ENCODE measurements at places on chromosomes 1 and 21.

DNA sequence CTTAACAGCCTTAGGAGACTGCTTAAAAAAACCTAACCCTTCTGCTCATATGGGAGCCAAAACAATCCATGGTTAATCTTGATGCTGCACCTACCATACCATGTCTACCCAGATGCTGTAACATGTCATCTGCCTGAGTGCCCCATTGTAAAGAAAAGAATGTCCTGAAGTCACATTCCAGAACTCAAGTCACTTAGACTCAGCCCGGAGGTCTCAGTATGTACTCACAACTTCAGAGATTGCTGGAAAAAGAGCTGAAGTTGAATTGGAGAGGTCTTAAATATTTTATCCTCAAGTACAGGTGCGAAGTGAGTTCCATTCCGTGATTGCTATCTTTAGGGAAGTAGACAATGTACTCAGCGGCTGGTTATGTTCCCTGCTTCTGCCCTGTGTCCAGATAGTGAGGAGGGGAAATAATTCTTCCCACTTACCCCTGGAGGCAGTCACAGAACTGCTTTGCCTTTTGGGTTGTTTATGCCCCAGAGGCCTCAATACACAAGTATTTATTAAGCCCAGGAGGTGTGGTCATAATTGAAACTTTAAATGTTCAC is 57.5 kb upstream of the HOOK1 start:
- no peak for DNase-seq

DNA sequence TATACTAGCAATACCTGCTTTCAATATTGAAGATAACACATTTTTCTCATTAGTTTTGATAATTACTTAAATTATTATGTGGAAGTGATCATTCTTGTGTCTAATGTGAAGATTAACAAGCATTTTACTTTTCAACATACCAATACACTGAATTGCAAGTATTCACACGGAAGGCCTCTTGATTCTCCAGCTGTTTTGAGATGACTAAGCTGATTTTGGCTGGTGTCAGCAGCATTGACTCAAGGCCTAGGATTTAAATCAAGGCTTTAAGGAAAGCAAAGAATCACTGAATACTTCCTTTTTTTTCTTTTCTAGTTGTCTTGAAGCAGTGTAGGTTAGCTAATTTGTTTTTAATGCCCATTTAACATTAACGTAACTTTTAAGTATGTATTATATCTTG is 373.7 kb downstream of the SRGAP2C start:
- peak; percentile 76 for DNase-seq

DNA sequence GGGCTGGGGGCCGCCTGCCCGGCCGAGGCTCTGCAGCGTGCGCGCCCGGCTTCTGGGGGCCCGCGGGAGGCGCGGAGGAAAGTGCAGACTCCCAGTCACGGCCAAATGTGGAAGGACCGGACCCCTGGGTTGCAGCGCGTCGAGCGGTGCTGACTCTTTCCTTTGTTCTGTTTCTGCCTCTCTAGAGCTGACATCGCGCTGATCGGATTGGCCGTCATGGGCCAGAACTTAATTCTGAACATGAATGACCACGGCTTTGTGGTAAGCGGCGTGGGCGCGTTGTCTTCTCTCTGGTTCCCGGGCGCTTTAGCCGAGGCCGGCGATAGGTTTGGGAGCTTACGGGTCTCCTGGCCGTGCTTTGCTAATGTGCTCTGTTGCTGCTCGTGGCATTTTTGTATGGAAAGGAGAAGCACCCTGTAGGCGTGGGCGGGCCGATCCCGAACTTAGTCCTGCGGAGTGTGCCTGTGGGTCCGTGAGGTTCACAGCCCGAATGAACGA is 629 bp downstream of the PGD start:
- peak; percentile 40 for DNase-seq

- DNase-seq, result peak; percentile 6
Measured at GRCh38 chr1:204232526-204232925, 18.7 kb upstream of the GOLT1A start.

DNA sequence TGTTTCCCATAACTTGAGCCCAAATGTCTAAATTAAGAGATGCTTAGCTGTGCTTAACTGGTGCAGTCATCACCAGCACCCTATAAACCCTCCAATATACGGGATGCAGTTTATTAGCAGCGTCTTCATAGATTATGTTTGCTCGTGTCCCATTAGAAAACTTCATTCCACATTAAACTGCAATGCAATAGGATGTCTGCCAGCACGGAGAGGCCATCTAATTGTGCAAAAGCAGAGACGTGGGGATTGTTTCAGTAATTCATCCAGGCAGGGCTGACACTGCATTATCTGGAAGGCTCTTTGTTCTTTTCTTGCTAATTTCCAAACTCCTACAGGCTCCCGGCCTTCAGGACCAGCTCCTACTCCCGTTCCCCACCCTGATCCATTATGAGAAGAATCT is 89.5 kb downstream of the CSMD2 start:
- no peak for DNase-seq

GRCh38 chr1:10795276-10796021 is 997 bp downstream of the CASZ1 start:
- DNase-seq, result peak; percentile 14

GRCh38 chr1:39485046-39485803 is 6.2 kb upstream of the BMP8A start:
- no peak for DNase-seq

GRCh38 chr1:154485106-154485505 is 16.9 kb upstream of the TDRD10 start:
- DNase-seq, result no peak

- DNase-seq, result peak; percentile 92
Measured at GRCh38 chr1:39410915-39411436, 80.5 kb upstream of the BMP8A start.

- no peak for DNase-seq
Measured at GRCh38 chr1:222229672-222230312, 318.1 kb downstream of the HHIPL2 start.

GRCh38 chr1:114026797-114027196 is 47.5 kb downstream of the OLFML3 start:
- DNase-seq, result peak; percentile 47

DNA sequence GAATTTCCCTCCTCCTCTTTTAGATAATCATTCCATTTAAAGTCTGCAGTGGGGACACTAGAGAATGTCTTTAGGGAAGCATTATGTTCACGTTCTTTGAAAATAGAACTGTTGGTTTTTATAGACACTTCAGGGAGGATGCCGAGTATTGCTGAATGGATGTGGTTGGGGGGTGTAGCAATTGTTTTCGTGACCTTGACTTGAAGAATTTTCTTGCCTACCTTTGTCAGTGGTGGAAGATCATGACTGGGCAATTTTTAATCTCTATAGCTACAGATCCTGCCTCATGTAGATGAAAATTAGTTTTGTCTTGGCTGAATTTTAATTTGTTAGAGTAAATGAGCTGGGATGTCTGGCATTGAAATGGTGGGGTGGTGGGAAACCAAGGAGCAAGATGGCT is 3.8 kb downstream of the SMG7 start:
- no peak for DNase-seq

DNA sequence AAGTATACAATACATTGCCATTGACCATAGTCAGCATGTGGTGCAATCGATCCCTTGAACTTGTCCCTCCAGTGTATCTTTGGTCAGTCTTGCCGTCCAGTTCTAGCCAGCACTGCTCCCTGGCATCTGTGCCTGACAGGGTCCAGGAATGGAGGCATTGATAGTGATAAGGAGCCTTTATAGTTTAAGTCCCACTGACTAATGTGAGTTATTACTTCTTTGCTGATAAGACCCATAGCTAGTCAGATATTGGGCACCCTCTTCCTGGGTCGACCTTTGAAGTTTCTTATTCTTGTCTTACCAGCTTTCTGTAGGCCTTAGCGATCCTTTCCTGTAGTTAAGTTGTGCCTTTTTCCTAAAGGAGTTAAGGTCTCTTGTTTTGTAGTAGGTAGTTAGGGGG is 13.0 kb downstream of the UCK2 start:
- no peak for DNase-seq

DNA sequence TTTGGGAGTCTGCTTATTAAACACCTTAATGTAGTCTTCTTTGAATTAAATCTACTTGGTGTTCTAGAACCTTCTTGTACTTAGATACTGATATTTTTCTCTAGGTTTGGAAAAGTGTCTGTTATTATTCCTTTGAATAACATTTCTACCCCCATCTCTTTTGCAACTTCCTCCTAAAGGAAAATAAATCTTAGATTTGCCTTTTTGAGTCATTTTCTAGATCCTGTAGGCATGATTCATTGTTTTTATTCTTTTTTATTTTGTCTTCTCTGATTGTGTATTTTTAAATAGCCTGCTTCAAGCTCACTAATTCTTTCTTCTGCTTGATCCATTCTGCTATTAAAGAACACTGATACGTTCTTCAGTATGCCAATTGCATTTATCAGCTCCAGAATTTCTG is 155.9 kb upstream of the NEGR1 start:
- peak; percentile 29 for DNase-seq

DNA sequence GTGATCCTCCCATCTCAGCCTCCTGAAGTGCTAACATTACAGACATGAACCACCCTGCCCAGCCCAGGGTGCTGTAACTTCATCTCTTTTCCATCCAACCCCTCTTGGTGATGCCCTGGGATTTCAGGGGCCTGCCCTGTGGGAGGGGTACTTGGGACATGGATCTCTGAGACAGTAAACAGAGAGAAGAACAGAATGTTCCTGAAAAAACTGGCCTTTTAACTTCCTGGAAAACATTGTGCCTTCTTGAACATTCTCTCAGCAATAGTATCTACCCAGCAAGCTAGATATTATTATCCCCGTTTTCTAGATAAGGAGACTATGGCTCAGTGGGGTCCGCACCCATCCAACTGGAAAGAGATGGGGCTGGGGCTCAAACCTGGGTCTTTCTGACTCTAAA is 57.0 kb downstream of the VWA5B1 start:
- DNase-seq, result no peak

- peak; percentile 24 for DNase-seq
Measured at GRCh38 chr1:77504986-77505385, 177.5 kb downstream of the ZZZ3 start.

DNA sequence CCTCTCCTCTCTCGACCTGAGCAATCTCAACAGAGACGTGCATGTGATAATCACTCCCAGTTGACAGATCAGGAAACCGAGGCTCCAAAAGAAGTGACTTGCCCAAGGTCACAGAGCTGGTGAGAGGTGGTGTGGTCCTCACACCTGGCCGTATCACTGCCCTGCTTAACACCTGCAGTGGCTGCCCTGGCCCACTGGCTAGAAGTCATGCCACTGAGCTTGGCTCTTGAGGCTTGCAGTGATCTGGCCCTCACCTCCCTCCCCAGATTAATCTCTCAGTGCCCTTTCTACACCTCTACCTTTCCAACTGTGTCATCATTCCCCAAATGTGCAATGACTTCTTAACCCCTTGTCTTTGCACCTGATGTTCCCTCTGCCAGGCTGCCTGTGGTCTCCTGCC is 38.8 kb downstream of the CDCP2 start:
- no peak for DNase-seq

DNA sequence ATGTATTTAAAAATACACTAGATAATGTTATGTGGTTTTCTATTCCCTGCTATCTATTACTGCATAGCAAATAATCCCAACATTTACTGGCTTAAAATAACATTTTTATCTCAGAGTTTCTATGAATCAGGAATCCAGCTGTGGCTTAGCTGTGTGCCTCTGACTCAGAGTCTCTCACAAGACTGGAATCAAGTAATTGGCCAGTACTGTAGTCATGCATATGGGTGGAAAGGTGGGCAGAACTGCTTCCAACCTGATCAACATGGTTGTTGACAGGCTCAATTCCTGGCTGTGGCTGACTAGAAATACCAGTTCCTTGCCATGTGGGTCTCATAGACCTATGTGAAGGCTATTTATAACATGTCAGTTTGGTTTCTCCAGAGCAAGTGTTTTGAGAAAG is 131.8 kb downstream of the PDE4B start:
- peak; percentile 84 for DNase-seq

DNA sequence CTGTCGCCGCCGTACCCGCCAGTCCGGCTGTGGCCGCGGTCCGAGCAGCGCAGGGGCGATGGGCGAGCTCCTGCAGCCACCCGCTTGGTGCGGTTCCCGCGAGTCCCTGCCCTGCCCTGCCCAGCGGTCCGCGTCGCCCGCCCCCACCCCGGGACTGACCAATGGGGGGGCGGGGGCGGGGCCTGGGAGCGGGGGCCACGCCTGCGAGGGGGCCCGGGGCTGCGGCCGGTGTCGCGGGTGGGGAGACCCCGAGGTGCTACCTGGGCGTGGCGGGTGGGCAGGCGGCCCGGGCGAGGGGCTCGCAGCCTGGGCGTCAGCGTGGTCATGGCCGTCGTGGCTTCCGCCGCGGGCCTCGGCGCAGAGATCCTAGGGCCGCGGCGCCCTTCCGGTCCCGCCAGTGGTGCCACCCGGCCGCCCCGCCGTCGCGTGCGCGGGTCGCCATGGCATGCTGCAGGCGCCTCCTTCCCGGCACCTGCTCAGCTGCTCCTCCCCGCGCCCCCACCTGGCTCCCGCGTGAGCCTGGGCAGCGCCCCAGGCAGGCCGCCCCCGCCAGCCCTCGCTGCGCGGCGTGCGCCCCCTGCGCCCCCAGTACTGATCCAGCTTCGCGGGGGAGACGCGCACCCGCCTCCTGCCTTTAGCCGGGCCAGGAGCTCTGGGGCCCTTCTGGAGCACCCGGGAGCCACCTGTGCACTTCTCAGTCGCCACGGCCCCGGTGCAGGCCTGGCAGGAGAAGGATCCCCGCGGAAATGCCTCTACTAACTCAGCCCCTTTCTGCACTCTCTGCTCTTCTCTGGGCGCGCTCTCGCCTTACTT is at the start of gene BMP8B:
TSS of gene BMP8B (minus strand) at position 108 of the 813 bp plus-strand sequence. CDS start 380 bp downstream, outside the sequence.
- no peak for DNase-seq

- peak; percentile 7 for DNase-seq
Measured at GRCh38 chr1:26225033-26225831, 8.8 kb upstream of the CEP85 start.

- DNase-seq, result no peak
Measured at GRCh38 chr1:209720326-209720725, 15.7 kb downstream of the HSD11B1 start.

GRCh38 chr1:207063014-207063413 is 9.9 kb downstream of the PFKFB2 start:
- no peak for DNase-seq

DNA sequence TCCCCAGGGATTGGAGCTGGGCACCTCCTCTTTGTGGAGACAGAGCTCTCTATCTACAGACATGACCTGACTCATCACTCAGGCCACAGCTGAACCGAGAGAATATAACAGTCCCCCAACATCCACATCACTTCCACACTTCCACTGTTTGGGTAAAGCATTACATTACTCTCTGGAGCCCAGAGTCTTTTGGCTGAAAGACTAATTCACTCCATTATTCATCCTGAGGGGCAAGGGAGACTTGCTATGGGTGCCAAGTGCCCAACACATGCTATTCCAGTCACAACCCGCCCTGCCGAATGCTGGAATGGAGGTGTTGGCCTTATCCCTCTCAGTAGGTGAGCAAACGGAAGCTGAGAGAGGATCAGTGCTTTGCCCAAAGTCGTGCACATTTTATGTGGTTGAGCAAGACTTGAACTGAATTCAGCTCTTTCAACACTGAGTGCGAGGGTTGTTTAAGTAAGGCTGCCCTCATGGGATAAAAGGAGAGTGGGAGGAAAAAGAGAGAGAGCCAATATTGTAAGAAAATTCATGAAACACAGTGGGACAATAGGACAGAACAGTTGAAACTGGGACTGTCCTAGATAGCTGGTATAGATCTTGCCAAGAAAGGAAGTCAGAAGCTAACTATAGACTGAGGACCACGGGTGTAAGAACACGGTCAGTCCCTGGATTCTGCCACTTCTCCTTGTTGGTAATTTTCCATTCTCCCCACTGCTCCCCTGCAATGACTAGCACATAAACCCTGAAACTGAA is 13.5 kb upstream of the CHI3L1 start:
- no peak for DNase-seq

- peak; percentile 27 for DNase-seq
Measured at GRCh38 chr1:231192620-231193163, 30.8 kb downstream of the TRIM67 start.

GRCh38 chr1:57091642-57092041 is 125.8 kb upstream of the C8B start:
- no peak for DNase-seq

Measured in astrocyte of the spinal cord (primary cell).